ENCODE measurements at places on chromosomes 16 and 17. TPM values are rescaled to one million over a fixed set of nuclear protein-coding genes. Genes with fewer than 3 reads are reported as not detected.

Gene KCNJ12
- total RNA-seq = 0.03 TPM

Gene IRX6
- total RNA-seq = 0.26 TPM

Gene LRRC59
- 259 TPM for total RNA-seq

Gene DNAAF1
- 0.88 TPM for total RNA-seq

Gene TPSB2
- 1.1 TPM for total RNA-seq

Gene ANKRD11
- 61.6 TPM for total RNA-seq

Gene FOXN1
- total RNA-seq = not detected

Gene DHRS7C
- not detected for total RNA-seq

Gene HSD3B7
- 33.8 TPM for total RNA-seq

Gene TSEN54
- total RNA-seq = 48.6 TPM

Gene ZSCAN10
- total RNA-seq = not detected

Gene TBC1D3E
- total RNA-seq = not detected

Gene C17orf50
- not detected for total RNA-seq

Gene CCDC92B
- not detected for total RNA-seq

Gene CCNF
- 54.5 TPM for total RNA-seq

Gene KARS1
- total RNA-seq = 250 TPM

Gene NPIPB2
- total RNA-seq = not detected

Gene P2RX5
- total RNA-seq = 32.7 TPM

Gene FNDC8
- not detected for total RNA-seq

Gene CACNG1
- not detected for total RNA-seq

Gene LRRC37A3
- total RNA-seq = 6.4 TPM

Gene CLDN6
- total RNA-seq = not detected

Gene CDRT15L2
- not detected for total RNA-seq

Gene HSPB9
- total RNA-seq = not detected

Gene KRTAP9-2
- not detected for total RNA-seq

Gene CD300LB
- total RNA-seq = not detected

Gene WNK4
- total RNA-seq = 0.34 TPM

Gene G6PC3
- total RNA-seq = 89.1 TPM

Gene CDR2
- total RNA-seq = 34.2 TPM

Gene CES1
- total RNA-seq = not detected

Gene HOXB9
- total RNA-seq = 8.3 TPM

Gene KRTAP4-9
- total RNA-seq = not detected

Gene CTRB1
- not detected for total RNA-seq

Gene PLA2G10
- total RNA-seq = not detected

Gene TSNAXIP1
- total RNA-seq = 0.55 TPM

Gene TMEM186
- total RNA-seq = 5.9 TPM

Gene SNF8
- total RNA-seq = 157 TPM

Gene MPG
- 144 TPM for total RNA-seq

Gene PPM1E
- total RNA-seq = 0.21 TPM

Gene KRTAP4-6
- not detected for total RNA-seq

Gene LMF1
- 14.1 TPM for total RNA-seq

Gene OTOP3
- total RNA-seq = not detected

Gene TMEM256
- 80.4 TPM for total RNA-seq

Gene CDRT4
- not detected for total RNA-seq

Gene CD300LG
- total RNA-seq = not detected

Gene KRT33A
- not detected for total RNA-seq

Gene TRIM47
- total RNA-seq = 173 TPM

Gene SCNN1G
- total RNA-seq = not detected
